ENCODE measurements at places on chromosomes 4 and X. TPM values are rescaled to one million over a fixed set of nuclear protein-coding genes. Genes with fewer than 3 reads are reported as not detected.

Gene TBC1D25
- 18.1 TPM for total RNA-seq

Gene NPNT
- total RNA-seq, result not detected

Gene TEX13B
- total RNA-seq, result not detected

Gene MAGED4
- total RNA-seq, result 1.2 TPM

Gene MSX1
- 0.67 TPM for total RNA-seq

Gene GPM6B
- total RNA-seq, result 146 TPM

Gene USP17L13
- total RNA-seq, result not detected

Gene MAGEC2
- total RNA-seq, result not detected
